ENCODE measurements at places on chromosomes 3 and 15. TPM values are rescaled to one million over a fixed set of nuclear protein-coding genes. Genes with fewer than 3 reads are reported as not detected.

GRCh38 chr3:166837535-166837934 is 542.6 kb downstream of the ZBBX start:
- no peak for DNase-seq

DNA sequence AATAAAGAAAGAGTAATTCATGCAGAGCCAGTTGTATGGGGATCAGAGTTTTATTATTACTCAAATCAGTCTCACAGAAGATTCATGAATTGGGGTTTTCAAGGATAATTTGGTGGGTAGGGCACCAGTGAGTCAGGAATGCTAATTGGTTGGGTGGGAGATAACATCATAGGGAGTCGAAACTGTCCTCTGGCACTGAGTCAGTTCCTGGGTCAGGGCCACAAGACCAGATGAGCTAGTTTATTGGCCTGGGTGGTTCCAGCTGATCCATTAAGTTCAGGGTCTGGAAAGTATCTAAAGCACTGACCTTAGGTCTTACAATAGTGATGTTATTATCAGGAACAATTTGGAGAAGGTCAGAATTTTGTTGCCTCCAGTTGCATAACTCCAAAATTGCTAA is 998.6 kb upstream of the EPHA6 start:
- DNase-seq: peak; percentile 13

DNA sequence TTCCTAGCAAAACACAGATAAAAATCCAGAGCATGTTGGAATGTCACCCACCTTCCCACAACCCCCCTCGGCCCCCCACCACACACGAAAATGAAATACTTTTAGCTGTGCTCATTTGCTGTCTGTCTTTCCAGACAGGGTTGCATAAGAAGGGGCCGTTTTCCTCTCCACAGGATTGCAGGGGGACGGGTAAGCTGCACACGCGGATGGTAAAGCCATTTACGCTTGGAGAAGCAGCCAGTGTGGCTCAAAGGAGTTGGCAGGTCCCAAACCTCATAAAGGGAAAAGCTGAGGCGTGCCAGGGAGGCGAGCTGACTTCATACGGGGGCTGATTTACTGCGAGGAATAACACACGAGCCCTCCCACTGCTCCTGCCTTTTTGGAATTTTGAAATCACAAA is 47.4 kb upstream of the ITGA11 start:
- peak; percentile 58 for DNase-seq

DNA sequence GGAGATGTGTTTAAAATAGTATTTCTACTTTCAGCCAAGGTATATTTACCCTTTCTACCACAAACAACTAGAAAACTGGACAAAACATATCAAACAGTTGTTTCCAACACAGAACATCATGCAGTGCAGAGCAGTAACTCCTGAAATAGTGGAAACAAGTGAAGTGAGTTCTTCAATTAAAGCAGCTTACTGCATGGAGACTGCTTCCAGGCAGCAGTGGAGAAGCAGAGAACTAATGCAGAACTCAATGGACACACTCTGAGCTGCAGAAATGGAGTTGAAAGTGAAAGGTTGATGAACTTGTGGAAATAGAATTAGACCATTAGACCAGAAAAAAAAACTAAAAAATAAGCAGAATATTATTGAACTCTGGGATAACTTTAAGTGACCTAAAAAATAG is 478.9 kb downstream of the CNTN6 start:
- DNase-seq: no peak

- DNase-seq: no peak
These were observed 237.4 kb downstream of the TLE3 start for GRCh38 chr15:69860321-69860720.

DNA sequence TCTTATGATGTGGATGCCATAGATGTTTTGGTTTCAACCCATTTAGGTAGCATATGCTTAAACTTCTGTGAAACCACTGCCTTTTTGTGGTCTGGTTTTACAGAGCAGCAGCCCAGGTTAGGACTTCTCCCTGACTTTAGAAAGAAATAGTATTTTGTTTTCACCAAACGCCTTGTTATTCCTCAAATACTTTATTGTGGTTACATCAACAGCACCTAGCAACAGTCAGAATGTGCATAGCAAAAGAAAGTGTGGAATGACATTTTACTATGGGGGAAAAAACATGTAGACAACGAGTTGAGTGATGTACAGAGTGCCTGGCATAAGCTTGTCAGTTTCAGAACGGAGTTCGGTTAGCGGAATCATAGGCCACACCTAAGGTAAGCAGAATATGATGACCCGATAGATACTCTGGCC is 159.2 kb downstream of the TPRG1 start:
- no peak for DNase-seq

DNA sequence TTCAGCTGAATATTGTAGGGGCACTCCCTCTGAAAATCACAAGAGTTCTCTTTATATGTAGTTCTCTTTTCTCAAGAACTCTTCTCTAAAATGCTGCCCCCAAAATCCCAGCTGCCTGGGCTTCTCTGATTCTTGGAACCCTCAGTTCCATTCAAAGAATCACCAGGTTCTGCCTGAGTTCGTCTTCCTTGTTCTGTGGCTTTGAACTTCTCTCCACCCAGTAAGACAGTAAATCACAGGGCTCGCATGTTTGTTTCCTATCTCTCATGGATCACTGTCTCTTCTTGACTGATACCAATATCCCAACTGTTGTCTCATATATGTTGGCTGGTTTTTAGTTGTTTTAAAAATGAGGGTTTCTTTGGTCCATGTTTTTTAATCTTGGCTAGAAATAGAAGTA is 359.5 kb upstream of the CBLB start:
- no peak for DNase-seq

- no peak for DNase-seq
These were observed 36.9 kb downstream of the RFTN1 start for GRCh38 chr3:16476636-16477035.

DNA sequence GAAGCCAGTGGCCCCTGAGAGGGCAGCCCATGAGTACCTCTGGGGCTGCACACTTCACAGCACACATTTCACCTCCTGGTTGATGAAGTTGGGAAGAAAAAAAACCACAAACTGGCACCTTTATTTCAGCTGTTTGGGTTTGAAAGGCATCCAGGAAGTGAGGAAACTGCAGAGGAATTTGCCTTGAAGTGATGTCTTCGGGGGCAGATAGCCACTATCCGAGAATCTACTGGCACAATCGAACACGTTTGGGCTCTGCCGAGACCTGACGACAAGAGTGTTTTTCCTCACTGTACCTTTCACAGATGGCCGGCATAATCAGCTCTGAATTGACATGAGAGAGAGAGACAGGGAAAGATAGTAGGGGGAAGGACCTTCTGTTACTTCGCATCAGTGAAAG is 59.7 kb downstream of the LRIG1 start:
- no peak for DNase-seq

- no peak for DNase-seq
These were observed 21.9 kb upstream of the TSEN2 start for GRCh38 chr3:12462159-12462947.

DNA sequence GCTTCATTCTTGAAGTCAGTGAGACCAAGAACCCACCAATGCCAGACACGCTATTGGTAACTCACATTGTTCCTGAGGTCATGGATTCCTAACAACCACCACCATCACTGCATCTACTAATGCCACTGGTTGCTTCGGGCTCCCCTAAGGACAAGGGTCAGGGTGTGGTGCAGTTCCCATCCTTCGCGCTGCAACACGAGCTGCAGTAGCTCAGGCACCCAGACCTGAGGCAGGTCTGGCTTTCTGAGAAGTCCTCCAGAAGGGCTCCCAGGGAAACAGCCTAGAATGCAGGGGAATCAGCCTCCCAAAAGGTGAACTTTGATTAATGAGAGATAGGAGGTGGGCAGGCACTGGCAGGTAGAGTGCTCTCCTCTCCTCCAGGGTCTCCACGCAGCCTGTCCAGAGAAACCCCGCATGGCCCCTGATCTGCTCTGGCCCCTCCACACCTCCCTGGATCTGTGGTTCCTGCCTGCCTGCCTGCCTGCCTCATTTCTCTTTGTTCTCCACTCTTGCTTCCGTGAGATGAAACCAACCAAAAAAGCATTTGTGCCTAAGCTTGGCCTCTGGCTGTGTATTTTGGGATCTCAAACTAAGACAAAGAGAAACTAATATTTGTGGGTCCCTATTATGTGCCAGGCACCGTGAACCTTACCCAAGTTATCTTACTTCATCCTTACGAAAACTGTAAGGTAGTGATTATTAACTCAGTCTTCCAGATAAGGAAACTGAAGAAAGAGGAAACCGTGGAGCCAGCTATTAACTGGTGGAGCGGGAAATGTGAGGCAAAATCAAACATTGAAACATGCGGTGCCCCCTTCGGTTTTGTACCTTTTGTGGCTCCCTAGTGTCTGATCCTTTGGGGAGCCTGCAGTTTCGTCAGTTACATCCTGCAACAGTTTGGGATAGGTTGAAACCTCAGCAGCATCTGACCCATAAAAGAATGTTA is 43.9 kb upstream of the USP3 start:
- DNase-seq: no peak

The CFAP91 gene
- total RNA-seq: 0.45 TPM

The CHRM5 gene
- total RNA-seq: not detected

The CCDC33 gene
- not detected for total RNA-seq

The SST gene
- not detected for total RNA-seq
